ENCODE measurements at places on chromosomes 2 and 18.

DNA sequence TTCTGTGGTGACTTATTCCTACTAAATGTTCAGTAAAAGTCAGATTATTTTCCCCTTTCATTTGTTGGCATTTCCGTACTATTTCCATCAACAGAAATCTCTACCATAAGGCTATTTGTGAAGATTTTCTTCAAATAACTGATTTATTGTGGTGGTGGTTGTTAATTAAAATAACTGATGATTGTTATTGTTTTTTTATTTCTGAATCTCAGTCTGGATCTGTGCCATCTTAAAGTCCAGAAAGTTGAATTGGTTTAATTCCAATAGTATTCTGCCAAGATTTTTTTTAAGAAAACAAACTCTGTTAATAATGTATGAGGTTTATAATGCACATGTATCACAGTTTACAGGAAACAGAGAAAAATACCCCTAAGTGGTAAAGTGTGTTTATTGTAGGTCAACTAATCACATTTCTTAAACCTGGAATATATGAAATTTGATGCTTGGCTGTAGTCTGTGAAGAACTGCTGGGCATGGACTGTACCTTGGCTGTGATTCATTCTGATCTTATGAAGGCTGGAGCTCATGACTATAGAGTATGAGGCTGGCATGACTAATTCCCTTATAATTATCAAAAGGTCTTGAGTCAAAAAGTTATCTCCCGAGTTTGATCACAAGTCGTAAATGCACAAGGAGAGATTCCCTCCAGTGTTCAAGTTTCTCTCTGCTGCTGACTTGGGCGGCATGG is 134.2 kb upstream of the RND3 start:
- DNase-seq = no peak

DNA sequence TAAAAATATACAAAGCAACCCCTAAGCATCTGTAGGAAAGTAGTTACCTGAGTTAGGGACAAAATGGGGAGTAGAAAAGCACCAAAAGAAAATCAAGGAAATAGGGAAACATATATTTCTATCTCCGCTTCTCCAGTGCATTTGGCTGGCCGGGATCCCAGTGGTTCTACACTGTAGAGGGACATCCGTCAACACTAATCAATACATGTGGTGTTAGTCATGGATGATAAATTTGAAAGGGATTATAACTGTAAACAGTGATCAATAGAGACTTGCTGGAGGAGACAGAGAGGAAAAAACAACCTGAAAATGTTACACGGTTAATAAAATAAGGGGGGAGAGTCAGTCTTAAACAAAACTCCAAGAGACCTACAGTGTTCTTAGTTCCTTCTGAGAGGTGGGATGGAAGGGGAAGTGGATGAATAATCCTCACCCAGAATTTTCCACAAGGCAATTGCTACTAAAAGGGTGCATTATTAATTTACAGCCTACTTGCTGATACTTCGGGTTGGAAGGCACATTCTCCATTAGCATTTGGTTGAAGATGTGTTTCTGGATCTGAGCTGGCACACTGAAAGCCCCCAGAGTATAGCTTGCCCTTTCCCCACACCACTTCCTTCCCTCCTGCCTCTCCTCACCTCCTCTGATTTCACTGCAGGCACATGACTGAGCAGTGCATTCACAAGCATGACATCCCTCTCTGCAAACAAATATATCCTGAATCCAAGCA is 530.0 kb downstream of the BCL11A start:
- DNase-seq = no peak

- no peak for DNase-seq
Measured at GRCh38 chr2:177721818-177722567, 329.4 kb downstream of the AGPS start.

- DNase-seq = no peak
Measured at GRCh38 chr2:64210816-64211215, 66.6 kb upstream of the PELI1 start.

GRCh38 chr2:105950521-105951383 is 206.0 kb downstream of the NCK2 start:
- no peak for DNase-seq

DNA sequence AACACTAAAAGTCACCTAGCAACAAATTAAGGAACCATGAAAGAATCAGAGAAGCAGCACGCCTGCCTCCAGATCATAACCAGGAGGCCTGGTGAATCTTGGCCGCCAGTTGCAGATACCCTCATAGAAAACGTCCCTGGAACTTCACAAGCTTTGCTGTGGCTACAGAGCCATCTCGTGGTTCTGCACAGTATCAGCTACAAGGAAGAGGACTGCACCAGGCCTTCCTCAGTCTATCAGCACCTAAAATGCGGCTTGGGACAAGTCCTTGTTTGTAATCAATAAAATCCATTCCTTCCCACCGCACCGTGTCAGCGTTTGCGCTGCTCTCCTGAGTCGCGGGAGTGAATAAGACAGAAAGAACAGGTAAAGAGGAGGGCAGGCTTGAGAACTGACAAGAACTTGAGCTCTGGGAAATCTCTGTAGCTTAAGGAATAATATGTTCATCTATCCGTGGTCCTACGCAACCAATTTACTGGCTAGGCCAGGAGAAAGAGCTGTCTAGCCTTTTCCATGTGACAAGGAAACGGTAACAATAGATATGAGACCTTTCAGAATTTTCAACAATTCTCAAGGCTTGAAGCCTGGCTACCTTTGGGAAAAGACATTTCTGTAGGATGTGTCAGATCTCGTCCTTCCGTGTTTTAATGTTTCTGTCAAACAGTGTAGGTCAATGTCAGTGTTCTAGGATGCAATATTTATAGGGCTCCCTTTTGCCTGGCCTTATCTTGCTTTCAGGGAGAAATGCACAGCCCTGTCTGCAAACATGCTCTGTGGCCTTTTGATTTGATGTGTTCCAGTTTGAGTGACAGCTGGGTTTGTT is 128.5 kb upstream of the RAB12 start:
- no peak for DNase-seq

- DNase-seq = no peak
Measured at GRCh38 chr2:190126798-190127197, 64.3 kb upstream of the MSTN start.

DNA sequence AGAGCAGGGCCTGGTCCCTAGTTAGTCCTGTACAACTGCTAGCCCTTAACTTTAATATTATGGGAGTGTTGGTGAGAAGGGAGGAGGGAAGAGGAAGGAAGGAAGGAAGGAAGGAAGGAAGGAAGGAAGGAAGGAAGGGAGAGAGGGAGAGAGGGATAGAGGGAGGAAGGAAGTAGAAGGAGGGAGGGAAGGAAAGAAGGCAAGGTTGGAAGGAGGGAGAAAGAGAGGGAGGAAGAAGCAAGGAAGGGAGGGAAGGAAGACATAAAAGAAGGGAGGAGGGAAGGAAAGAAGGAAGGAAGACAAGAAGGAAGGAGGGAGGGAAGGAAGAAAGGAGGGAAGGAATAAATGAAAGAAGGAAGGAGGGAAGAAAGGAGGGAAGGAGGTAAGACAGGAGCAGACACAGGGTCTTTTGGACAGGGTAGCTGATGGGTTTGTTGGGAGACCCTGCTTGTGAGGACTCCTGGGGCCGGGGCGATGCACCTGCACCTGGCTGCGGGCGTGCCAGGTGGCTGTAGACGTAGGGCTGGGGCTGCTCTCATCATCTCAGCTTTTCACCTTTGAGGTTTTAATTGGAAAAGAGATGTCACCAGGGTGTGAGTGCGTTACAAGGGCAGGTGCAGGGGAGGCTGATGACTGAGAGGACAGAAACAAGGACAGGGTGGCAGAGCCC is 5.9 kb upstream of the POMC start:
- DNase-seq = no peak

DNA sequence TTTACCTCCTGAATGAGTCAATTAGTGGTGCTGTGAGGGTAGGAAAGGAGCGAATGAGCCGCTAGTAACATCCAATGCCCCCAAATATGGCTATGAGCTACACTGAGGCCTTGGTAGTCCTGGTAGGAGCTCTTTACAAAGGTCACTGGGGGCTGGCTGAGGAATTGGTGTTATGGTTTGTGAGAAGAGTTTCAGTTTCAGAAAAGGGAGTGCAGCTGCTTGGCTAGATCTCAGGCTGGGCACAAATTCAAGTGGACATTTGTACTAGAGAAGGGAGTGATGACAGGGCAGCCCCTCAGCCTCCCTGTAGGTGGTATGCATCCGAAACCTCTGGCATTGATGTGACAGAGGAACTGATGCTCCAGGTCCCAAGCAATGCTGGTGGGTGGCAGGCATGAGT is 13.9 kb upstream of the PAIP2B start:
- DNase-seq = no peak

DNA sequence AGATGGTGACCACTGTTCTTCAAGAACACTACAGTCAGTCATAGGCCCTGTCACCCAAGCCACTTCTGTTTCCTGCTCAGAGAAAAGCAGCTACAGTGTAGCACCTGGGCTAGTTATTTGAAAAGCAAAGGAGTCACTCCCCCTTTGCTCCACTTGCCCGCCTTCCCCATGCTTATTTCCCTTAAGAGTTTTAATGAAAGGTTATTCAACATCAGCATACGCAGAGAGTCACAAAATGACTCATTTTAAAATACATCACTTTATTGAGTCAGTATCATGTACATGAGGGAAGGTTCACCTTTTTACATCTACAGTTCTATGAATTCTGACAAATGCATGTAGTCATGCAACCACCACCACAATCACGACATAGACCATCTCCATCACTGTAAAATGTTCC is 71.3 kb downstream of the TNFRSF11A start:
- no peak for DNase-seq

DNA sequence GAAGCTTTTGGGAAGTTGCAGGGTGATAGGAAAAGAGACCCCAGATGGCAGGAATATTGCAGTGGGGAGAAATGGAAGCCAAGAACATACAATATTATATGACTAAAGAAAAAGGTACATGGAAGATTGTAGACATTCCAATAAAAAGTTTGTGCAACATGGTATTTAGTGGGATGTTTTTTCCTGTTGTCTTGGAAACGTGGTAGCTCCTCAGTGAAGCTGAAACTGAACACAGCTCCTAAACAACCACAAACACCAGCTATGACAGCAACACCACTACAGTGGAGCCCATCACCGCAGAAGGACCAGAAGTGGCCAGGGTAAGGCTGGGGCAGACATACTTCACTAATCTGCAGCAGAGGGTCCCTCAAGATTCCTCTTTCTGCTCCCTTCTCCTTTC is 246.8 kb downstream of the CDH20 start:
- DNase-seq = no peak

DNA sequence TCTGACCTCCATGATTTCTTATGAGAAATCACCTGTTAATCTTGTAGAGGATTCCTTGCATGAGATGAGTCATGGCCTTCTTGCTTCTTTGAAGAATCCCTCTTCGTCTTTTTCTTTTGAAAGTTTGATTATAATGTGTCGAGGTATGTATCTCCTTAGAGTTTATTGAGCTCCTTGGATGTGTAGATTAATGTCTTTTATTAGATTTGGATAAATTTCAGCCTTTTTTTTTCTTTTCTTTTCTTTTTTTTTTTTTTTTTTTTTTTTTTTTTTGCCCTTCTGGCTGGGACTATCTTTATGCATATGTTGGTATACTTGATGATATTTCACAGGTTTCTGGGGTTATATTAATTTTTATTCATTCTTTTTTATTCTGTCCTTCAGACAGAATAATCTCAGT is 72.3 kb upstream of the ITGA4 start:
- no peak for DNase-seq

- DNase-seq = no peak
Measured at GRCh38 chr2:68516051-68516955, 48.9 kb downstream of the APLF start.

DNA sequence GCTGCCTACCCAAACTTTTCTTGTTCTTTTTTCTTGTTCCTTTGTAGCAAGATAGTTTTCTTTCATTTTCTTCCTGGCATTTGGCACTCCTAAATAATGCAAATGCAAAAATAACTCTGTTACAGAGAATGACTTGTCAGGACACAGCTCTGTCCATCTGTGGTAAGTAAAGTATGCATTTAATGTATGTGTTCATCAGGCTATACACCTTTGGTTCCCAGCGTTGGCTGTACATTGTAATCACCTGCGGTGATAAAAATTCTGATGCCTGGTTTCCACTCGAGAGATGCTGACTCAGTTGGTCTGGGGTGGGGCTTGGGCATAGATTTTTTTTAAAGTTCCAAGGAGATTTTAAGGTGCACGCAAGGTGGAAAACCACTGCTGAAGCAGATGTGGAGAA is at the start of gene SERPINB13:
Gene SERPINB13, plus strand, starts transcription at position 378 of the 400 bp plus-strand sequence. CDS start 1,325 bp downstream, outside the sequence.
- no peak for DNase-seq

GRCh38 chr2:128986026-128986715 is 667.5 kb upstream of the HS6ST1 start:
- no peak for DNase-seq

- no peak for DNase-seq
Measured at GRCh38 chr2:178008636-178009289, 63.8 kb downstream of the PDE11A start.

GRCh38 chr2:216737676-216738075 is 42.3 kb upstream of the IGFBP5 start:
- no peak for DNase-seq

DNA sequence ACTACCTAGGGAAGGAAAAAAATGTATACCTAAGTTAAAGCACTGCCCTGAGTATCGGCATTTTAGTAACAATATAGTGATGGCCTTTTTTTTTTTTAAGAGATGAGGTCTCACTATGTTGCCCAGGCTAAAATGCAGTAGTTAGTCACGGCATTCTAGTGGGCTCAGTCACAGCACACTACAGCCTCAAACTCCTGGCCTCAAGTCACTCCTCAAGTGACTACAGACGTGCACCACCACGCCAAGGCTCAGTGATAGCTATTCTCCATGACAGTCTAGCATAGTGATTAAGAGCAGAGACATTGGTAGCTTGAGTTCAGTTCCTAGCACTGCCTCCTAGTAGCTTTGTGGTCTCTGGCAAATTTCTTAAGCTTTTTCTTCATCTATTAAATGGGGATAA is 27.6 kb downstream of the UBXN2A start:
- DNase-seq = no peak

DNA sequence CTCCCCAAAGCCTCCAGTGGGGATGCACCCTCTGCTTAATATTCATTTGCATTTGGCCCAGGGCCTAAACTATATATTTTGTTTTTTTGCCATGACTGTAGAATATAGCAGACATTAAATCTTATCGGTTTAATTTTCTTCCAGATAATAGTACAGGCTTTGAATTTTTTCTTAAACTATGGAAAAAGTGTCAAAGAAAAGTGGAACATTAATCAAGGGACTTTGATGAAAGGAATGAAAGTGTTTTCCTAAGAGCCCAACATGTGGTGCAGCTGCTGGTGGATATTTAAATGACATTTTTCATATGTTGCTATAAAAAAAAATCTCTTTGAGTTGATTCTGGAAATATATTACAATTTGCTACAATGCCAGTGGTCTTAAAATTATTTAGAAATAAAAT is 346.8 kb downstream of the CYP26B1 start:
- DNase-seq = no peak
